ENCODE measurements at places on chromosomes 2 and 18.

DNA sequence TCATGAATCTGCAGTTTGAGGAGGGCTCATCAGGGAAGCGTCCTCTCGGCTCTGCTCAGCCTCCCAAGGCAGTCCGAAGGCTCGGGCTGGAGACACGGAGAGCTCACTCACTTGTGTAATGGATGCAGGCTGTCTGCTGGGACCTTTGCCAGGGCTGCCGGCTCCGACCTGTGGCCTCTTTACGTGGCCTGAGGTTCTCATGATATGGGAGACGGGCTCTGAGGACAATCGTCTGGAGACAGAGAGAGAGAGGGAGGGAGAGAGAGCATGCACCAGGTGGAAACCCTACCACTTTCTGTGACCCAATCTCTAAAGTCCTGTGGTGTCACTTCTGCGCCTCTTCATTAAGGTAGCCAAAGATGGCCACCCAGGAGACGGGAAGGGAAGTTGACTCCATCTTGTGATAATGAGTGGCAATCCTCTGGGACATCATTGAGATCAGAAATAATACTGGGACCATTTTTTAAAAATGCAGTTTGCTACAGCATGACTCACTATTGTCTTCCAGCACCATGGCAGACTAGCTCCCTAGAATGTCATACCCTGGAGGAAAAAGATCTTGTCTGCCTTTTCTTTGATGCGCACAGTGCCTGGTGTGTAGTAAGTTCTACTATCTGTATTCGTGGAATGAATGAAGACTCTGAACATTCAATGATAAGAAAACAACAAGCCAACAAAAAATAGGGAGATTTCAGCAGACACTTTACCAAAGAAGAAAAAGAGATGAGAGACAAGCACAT is 60.2 kb downstream of the CD8B2 start:
- DNase-seq: no peak

GRCh38 chr18:74465775-74466174 is 8.7 kb upstream of the DIPK1C start:
- no peak for DNase-seq

GRCh38 chr2:223500709-223501108 is 101.5 kb downstream of the SCG2 start:
- DNase-seq: no peak

GRCh38 chr2:102033031-102033749 is 41.4 kb downstream of the IL1R2 start:
- DNase-seq: no peak

DNA sequence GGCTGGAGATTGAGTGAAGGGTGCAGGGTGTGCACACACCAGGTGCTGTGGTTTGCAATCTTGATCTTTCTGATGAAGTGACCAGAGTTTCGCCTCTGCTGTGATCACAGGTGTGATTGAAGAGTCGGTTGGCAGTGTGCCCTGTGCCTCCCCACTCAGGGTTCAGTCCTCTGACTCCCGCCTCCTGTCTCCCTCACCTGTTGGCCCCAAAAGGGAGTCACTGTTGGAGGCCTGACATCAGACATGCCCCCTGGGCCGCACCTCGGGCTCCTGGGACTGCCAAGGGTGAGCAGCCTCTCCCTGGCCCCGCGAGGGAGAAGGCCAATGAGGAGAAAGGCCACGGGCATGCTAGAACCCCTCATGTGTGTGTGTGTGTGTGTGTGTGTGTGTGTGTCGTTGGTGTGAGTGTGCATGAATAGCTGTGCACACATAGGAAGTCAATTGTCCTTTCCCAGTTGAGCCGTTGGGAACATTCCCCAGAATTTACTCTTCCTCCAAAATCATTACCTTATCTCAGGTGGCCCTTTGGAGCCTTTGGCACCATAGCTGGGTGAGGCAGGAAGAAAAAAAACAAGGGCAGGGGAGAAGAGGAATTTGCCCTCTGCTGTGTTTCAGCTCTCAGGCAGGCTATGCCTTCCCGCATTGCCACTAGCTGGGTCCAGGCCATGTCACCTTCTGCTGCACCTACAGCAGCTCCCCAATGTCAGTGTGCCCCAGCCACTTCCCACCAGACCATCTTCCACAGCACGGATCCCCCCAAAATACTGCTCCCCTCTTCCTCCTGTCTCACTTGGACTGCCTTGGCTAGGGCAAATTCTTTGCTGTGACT is 78.1 kb upstream of the LAPTM4A start:
- no peak for DNase-seq

GRCh38 chr2:202818321-202818720 is 53.2 kb downstream of the ICA1L start:
- no peak for DNase-seq

DNA sequence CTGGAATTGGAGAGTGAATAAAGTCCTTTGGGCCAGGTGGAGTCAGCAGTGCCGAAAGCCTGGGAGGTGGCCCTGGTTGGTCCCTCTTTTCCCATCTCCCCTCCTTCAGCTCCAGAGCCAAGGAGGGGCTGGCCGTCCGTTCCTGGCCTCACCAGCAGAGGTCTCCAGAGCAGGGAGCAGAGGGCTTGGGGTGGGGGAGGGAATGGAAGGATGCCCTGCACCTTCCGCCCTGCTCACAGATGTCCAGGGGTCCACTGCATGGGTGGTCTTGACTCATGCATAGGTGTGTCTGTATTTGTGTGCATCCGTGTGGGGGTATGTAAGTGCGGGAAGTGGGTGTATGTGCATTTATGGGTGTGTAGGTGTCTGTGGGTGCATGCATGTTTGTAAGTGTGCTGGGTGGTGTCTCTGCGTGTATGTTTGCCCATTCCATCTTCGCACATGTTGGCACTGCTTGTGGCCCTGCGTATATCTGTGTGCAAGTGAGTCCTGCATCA is 201.8 kb downstream of the ZFP36L2 start:
- DNase-seq: peak; percentile 23
